Heart right ventricle (tissue), 16 donors: ENCODE measurements at places on chromosomes 11 and 22. TPM values are rescaled to one million over a fixed set of nuclear protein-coding genes. Genes with fewer than 3 reads are reported as not detected.
A peak's percentile ranks its signal among the peaks of the same experiment; 100 is the strongest.

- H3K4me1 ChIP-seq = peaks cover 57% of the 10 kb centered on the region
- no peaks in the 10 kb centered on the region for H3K27me3 ChIP-seq
- H3K36me3 ChIP-seq = no peaks in the 10 kb centered on the region
- peak overlapping the region; percentile 91 for H3K27ac ChIP-seq
These were observed 386.5 kb downstream of the SOX6 start for GRCh38 chr11:15969701-15970329.

LAYN gene
- total RNA-seq = 4.2 TPM

PNPLA5 gene
- not detected for total RNA-seq

DNA sequence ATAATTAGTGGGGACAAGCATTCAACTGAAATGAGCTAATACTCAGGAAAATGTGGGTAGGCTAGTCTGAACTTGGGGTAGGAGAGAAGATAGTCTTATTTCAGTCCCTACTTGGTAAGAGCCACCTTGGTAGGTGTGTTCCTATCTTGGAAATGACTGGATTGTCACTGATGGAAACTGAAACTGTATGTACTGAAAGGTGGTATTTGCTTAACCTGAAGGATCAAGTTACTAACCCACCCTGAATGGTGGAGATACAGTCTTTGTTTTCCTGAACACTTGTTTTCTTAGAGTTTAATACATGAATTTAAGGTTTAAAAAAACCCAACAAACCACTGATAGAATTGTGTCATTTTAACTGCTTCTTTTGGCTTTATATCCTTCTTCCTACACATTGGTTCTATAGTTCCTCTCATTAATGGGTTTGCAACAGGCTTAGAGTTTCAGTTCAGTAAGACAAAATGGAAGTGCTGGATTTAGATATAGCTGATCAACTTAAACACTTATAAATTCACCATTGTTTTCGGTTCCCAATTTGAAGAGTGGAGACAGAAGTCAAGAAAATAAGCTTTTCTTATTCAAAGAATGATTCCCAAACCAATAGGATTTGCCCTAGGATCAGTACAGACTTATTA, 4.2 kb downstream of the FAR1 start:
- H3K36me3 ChIP-seq = no peaks in the 10 kb centered on the region
- no peaks in the 10 kb centered on the region for H3K27me3 ChIP-seq
- H3K27ac ChIP-seq = no peak overlapping the region
- H3K4me3 ChIP-seq = no peak overlapping the region

GRCh38 chr11:28366549-28367346, 258.6 kb downstream of the METTL15 start:
- no peak for DNase-seq
- H3K4me3 ChIP-seq = no peak overlapping the region
- H3K36me3 ChIP-seq = no peaks in the 10 kb centered on the region
- H3K4me1 ChIP-seq = peaks cover 8% of the 10 kb centered on the region

- no peak overlapping the region for H3K4me3 ChIP-seq
- H3K4me1 ChIP-seq = no peaks in the 10 kb centered on the region
- H3K27ac ChIP-seq = no peak overlapping the region
- H3K27me3 ChIP-seq = peaks cover 4% of the 10 kb centered on the region
- H3K36me3 ChIP-seq = no peaks in the 10 kb centered on the region
These were observed 11.4 kb downstream of the OR10D3 start for GRCh38 chr11:124194293-124195188.

GRCh38 chr11:77789061-77789730, 31.3 kb downstream of the RSF1 start:
- no peaks in the 10 kb centered on the region for H3K27me3 ChIP-seq
- no peak for DNase-seq
- no peak overlapping the region for H3K27ac ChIP-seq
- H3K4me1 ChIP-seq = no peaks in the 10 kb centered on the region
- H3K36me3 ChIP-seq = no peaks in the 10 kb centered on the region

SMC1B gene
- not detected for total RNA-seq

- no peaks in the 10 kb centered on the region for H3K27me3 ChIP-seq
- no peak overlapping the region for H3K4me3 ChIP-seq
- H3K36me3 ChIP-seq = no peaks in the 10 kb centered on the region
- no peaks in the 10 kb centered on the region for H3K4me1 ChIP-seq
- H3K27ac ChIP-seq = no peak overlapping the region
These were observed 3.7 kb downstream of the INSC start for GRCh38 chr11:15118431-15118830.

DNA sequence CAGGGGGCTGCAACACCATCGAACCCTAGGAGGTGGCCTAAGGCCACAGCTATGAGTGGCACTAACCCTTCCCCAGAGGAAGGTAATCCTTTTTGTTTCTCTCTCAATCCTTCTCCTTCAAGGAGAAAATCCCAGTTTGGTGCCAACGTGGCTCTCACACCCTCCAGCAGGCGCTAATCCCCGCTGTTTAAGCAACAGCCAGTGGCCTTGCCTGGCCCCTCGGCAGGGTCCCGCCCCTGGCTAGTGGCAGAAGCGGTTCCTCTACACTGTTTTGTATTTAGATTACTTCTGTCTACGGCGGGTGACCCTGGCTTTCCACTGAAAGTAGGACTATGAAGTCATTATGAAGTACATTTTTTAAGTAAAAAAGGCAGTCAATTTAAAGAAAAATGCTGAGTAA, 15.5 kb downstream of the GNAZ start:
- H3K36me3 ChIP-seq = no peaks in the 10 kb centered on the region
- no peak overlapping the region for H3K4me3 ChIP-seq
- no peak for DNase-seq
- H3K4me1 ChIP-seq = no peaks in the 10 kb centered on the region

- H3K27ac ChIP-seq = no peak overlapping the region
- H3K36me3 ChIP-seq = no peaks in the 10 kb centered on the region
- H3K27me3 ChIP-seq = no peaks in the 10 kb centered on the region
- no peak overlapping the region for H3K4me3 ChIP-seq
These were observed 6.0 kb upstream of the OR10D3 start for GRCh38 chr11:124176925-124177715.

GRCh38 chr11:69881467-69882269, 62.5 kb upstream of the FGF3 start:
- no peak overlapping the region for H3K4me3 ChIP-seq
- no peaks in the 10 kb centered on the region for H3K36me3 ChIP-seq
- DNase-seq = no peak
- H3K27ac ChIP-seq = no peak overlapping the region

DNA sequence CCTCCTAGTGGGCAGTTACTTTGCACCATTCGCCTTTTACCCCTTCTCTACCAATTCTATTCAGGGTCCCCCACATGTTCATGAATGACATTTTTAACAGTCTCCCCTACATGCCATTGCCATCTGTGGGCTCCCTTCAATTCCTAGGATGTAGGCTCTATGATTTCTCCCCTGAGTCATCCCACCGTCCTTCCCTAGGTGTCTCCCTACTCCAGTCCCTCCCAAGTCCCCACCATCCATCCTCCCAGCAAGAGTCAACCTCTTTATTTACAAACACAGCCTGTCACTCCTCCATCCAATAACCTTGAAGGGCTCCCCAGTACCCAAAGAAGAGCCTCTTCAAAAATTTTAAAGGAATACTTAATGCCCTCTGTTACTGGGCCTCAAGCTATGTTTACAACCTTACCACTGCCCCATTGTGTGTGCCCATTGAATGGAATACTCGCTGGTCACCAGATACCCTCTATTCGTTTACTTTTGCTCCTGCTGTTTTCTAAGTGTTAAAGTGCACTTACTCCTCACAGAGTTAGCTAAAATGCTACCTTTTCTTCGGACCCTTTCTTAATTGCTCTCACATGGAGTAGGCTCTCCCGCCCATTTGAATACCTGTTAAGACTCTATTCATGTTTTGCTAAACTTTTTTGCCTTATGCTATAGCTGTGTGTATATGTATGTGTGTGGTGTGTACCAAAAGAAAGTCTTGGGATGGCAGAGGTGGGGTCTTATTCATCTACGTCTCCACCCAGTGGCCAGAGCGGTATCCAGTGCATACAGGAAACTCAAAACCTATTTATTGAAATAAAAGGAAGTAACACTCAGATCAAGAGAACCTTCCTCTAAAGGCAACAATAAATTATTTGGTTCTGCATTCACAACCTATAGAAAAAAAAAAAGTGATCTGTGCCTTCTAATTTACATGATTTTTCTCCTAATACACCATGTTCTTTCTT, 235.8 kb upstream of the CCDC90B start:
- no peak overlapping the region for H3K27ac ChIP-seq
- no peaks in the 10 kb centered on the region for H3K27me3 ChIP-seq
- H3K4me1 ChIP-seq = no peaks in the 10 kb centered on the region

NLRP14 gene
- total RNA-seq = 0.07 TPM

DNA sequence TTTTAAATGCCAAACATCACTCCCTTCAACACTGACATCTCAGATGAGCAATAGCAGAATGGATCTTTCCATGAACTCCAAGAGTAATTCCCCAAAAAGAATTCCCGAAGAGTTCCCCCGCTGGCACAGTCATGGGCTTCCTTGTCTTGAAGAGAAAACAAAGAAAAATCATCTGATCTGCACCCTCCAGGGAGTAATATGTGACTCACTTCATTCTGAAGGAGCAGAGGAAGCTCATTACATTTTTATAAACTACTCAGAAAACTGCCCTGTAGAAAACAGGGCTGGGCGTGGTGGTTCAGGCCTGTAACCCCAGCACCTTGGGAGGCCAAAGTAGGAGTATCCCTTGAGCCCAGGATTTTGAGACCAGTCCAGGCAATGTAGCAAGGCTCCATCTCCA, 35.7 kb downstream of the CELSR1 start:
- H3K36me3 ChIP-seq = no peaks in the 10 kb centered on the region
- H3K27ac ChIP-seq = no peak overlapping the region
- no peaks in the 10 kb centered on the region for H3K4me1 ChIP-seq
- no peak overlapping the region for H3K4me3 ChIP-seq
- no peak for DNase-seq

- H3K27me3 ChIP-seq = no peaks in the 10 kb centered on the region
- no peaks in the 10 kb centered on the region for H3K36me3 ChIP-seq
- no peak overlapping the region for H3K4me3 ChIP-seq
- no peaks in the 10 kb centered on the region for H3K4me1 ChIP-seq
These were observed 584.9 kb upstream of the CCDC90B start for GRCh38 chr11:83871054-83871453.

- no peaks in the 10 kb centered on the region for H3K36me3 ChIP-seq
- no peaks in the 10 kb centered on the region for H3K27me3 ChIP-seq
- no peak overlapping the region for H3K27ac ChIP-seq
- no peaks in the 10 kb centered on the region for H3K4me1 ChIP-seq
- H3K4me3 ChIP-seq = no peak overlapping the region
- no peak for DNase-seq
These were observed 25.1 kb upstream of the USP47 start for GRCh38 chr11:11816511-11817314.

GRCh38 chr11:46917109-46917761, 1.1 kb downstream of the LRP4 start:
- no peaks in the 10 kb centered on the region for H3K36me3 ChIP-seq
- H3K27me3 ChIP-seq = peaks cover 9% of the 10 kb centered on the region
- H3K27ac ChIP-seq = peak overlapping the region; percentile 64
- DNase-seq = no peak
- H3K4me1 ChIP-seq = peaks cover 18% of the 10 kb centered on the region
- peak overlapping the region; percentile 60 for H3K4me3 ChIP-seq

- DNase-seq = no peak
- no peaks in the 10 kb centered on the region for H3K27me3 ChIP-seq
- no peak overlapping the region for H3K4me3 ChIP-seq
- no peak overlapping the region for H3K27ac ChIP-seq
These were observed 183.9 kb upstream of the CTSC start for GRCh38 chr11:88521399-88521798.

DNA sequence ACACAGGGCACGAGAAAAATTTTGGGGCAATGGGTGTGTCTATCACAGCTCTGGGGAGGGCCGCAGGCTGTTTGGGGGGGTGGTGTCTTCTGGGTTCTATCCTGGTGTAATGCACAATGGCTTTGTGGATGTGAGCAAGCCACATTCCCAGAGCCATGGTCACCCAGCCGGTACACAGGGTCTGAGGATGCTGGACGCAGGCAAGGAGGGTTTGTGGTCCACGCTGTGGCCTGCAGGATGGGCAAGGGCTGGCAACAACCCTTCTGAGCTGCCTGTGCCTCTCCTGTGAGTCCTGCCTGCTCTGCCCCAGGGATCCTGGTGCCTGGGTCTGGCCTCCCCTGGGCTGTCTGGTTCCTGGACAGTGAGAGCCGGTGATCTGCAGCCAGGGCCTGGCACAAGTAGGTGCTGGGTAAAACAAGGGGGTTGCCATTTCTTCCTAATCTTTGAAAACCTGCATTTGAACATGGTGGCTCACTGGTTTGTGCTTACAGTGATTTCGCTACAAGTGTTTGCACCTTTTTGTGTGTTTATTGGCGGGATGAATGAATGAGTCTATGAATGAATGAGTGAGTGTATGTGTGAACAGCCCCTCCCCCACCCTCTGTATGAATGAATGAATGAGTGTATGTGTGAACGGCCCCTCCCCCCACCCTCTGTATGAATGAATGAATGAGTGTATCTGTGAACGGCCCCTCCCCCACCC, 4.4 kb upstream of the MRPL23 start:
- H3K4me1 ChIP-seq = peaks cover 4% of the 10 kb centered on the region
- H3K36me3 ChIP-seq = no peaks in the 10 kb centered on the region
- H3K27me3 ChIP-seq = no peaks in the 10 kb centered on the region
- DNase-seq = no peak
- H3K27ac ChIP-seq = no peak overlapping the region

DNA sequence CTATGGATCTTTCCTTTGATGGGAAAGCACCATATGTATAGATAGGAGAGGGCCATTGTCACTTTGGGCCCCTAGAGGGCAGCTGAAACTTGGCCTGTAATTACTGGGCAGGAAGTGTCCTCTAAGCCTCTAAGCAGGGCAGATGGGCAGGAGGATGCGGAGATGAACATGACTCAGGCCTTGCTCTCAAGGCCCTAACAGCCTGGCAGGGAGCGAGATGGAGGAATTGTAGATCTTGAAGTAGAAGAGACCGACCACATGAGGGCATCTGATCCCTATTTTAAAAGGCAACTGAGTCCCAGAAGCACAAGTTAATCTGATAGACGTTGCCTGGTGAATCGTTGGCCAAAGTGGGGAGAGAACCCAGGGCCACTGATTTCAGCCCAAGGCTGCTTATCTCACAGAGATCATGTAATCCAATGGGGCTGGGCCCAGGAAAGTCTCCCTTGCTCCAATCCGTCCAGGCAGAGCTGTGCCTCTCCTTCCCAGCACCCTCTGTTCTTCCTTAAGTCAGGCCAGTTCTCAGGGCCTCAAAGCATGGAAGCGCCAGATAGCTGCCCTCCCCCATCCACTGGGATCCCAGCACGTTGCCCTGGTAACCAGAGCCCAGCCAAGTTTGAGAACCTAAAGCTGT, 2.5 kb upstream of the SEPTIN3 start:
- DNase-seq = no peak
- H3K27ac ChIP-seq = no peak overlapping the region
- H3K4me1 ChIP-seq = no peaks in the 10 kb centered on the region
- H3K4me3 ChIP-seq = no peak overlapping the region

DNA sequence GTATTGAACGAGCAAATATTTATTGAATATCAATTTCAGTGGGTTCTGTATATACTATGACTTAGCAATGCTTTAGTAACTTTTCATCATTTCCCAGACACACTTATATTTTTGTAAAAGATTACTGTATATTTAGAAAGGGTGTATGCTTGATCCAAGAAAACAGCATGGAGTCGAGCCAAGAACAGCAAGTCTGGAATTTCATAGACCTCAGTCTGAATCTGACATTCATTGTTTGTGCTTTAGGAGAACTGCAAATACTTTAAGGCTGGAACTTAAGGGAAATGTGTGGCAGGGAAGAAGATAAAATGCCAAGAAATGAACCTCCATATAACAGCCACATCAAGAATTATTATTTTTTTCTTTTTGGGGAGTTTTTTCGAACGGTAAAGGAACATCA, 1156.8 kb downstream of the LRRC4C start:
- no peak overlapping the region for H3K27ac ChIP-seq
- H3K4me3 ChIP-seq = no peak overlapping the region
- H3K4me1 ChIP-seq = no peaks in the 10 kb centered on the region
- no peaks in the 10 kb centered on the region for H3K27me3 ChIP-seq
- no peak for DNase-seq
